Endodermal cell (in vitro differentiated cells): ENCODE measurements at places on chromosomes 11 and 22. TPM values are rescaled to one million over a fixed set of nuclear protein-coding genes. Genes with fewer than 3 reads are reported as not detected.

DNA sequence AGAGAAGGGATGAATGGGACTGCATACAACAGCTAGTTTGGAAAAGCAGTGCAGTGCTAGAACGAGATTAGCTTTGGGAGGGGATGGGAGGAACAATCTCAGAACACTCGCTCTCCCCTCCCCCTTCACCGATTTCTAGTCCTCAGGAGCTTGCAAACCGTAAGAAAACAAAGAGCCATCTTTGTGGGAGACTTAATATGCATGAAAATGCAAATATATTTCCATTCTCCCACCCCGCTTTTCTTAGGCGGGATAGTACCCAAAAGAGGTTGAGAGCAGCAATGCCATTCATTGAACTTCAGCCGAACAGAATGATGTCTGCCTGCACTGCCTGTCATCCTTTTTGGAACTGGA is 1.1 kb downstream of the SPINDOC start:
- H3K4me1 ChIP-seq, result peaks cover 4% of the 10 kb centered on the region
- peak overlapping the region; percentile 87 for H3K4me3 ChIP-seq
- no peaks in the 10 kb centered on the region for H3K27me3 ChIP-seq
- H3K36me3 ChIP-seq, result peaks cover 39% of the 10 kb centered on the region

DNA sequence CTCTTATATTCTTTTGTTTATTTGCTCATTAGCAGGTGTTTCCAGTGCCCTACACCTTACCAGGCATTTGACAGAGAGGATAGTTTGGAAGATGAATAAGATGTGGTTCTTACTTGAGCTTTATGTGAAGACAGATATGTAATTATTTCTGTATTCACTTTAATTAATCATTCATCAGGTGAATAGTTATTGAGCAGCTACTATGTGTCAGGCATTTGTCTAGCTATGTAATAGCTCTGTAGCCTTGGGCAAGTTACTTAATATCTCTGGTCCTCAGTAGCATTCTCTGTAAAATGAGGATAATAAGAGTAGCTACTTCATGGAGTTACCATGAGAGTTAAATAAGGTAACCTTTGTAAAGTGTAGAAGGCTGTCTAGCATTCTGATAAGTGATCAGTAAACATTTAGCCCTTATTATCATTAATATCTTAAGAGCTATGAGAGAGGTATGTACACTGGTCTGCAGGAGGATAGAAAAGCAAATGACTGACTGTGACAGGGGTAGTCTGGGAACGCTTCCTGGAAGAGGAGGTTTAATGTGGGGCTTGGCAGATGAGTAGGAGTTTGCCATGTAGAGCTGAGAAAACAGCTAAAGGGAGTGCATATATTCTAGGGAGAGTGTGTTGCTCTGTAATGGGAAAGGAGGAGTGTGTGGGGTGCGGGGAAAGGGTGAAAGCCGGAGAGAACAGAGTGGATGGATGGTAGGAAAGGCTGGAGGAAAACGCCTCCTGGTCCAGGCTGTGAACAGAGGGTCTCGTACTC is 56.1 kb downstream of the MICAL2 start:
- no peak overlapping the region for H3K4me3 ChIP-seq
- H3K27ac ChIP-seq, result no peak overlapping the region
- no peaks in the 10 kb centered on the region for H3K27me3 ChIP-seq

Gene CALCB
- not detected in 2 replicates for total RNA-seq

DNA sequence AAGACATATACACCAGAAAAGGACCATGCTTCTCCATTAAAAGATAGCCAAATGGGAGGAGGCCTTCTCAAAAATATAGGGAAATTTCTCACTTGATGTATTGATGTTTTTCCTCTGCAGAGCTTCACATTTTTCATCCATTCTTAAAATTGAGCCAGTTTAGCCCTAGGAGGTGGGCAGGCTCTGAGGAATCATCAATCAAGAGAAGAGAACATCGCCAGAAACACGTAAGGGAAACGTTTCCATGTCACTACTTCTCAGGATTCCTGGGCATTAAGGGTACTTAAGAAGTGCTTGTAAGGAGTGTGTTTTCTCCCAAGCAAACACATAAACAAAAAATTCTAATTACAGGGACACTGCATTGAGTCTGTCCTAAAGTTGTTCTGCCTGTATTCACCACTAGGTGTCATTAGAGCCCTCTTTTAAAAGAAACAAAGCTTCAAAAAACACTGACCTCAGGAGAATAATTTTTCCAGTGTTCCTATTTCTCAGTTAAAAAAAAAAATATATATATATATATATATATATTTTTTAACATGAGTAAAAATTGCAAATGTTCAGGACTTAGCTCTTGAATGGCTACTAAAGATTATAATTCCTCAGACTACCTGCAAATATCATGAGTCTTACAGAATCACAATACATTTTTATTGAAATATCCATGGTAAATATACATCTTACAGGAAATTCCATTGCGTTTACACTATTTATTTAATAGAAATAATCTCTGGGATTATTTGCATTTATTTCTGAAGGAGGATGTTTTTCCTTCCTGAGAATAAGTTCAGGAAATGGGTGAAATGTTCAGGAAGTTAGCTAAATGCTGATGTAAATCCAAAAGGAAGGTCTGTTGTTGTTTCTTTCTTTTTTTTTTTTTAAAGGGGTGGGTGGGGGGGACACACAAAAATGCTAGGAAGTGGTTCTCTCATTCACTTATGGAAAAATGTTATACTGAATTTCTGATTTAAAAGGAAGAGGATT is 16.0 kb downstream of the FZD4 start:
- H3K4me1 ChIP-seq, result peaks cover 4% of the 10 kb centered on the region
- H3K36me3 ChIP-seq, result peaks cover 4% of the 10 kb centered on the region
- H3K27ac ChIP-seq, result no peak overlapping the region

Gene SLC6A5
- total RNA-seq, result not detected in 3 replicates

Gene ADAMTS15
- total RNA-seq, result 0.27 to 0.38 TPM (median 0.34 TPM) in 3 replicates

Gene B3GAT1
- total RNA-seq, result 20.4 and 20.6 TPM in 2 replicates
